Stimulated activated naive CD8-positive, alpha-beta T cell treated with anti-CD3 and anti-CD28 coated beads, Interleukin-15, amount 100 ng/mL, for 72 hours (primary cell): ENCODE measurements at places on chromosomes 3 and 15.
A peak's percentile ranks its signal among the peaks of the same experiment; 100 is the strongest.

DNA sequence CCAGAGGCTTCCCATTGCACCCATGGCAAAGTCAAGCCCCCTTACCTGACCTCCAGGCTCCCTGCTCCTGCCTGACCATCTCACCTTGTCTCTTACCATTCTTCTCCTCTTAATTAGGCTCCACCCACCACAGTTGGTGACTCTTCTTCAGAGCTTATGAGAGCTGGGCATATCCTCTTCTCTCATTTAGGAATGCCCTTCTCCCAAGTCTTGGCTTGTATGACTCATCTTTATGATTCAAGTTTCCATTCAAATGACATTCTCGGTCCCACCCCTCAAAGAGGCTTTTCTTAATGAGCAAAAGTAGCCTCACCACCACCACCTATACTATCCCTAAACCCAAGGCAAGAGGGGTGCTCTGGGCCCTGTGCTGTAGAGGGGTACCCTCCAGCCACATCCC lies 55.3 kb upstream of the NUDT16 start:
- DNase-seq = no peak

- DNase-seq = no peak
Measured at GRCh38 chr3:178155521-178155920, 380.7 kb upstream of the KCNMB2 start.

- DNase-seq = no peak
Measured at GRCh38 chr3:61221759-61222362, 29.4 kb downstream of the FHIT start.

DNA sequence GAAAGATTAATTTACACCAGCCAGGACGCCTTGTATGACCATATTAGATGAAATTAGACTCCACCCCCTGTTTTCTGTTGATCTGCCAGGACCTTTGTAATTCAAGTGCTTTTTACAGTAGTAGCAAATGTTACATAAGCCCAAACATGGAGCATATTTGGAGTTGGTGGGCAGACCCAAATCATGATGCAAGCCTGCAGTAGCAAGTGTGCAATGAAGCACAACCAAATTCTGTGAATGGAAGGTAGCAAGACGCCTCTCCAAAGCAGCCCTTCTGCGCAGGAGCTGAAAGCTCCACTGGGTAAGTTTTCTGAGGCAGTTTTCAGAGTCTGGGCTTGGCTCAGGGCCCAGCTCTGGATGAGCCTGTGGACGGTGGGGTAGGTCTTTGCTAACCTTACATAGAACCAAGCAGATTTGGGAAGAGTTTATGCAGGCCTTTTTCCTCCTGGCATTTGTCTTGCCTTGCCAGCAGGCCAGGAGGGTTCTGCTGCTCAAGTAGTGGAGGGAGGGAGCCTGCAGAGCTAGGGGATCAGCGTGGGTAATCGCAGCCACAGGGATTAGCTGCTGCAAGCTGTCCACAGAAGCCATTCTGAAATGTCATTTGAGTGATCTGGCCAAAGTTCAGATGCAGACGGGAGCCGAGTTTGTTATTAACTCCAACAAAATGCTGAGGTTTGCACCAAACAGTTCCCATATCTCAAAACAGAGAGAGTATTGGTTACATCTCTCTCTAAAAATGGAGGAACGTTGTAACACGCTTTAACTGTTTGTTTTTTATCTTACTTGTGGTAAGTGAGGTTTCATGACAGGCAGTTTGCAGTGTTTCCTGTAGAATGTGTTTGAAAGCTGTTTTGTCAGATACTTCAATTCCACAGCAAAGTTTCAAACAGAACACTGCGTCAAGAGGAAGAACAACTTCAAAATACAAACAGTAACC lies 55.4 kb downstream of the PSMD6 start:
- peak; percentile 52 for DNase-seq

GRCh38 chr3:81580355-81580754 lies 181.1 kb downstream of the GBE1 start:
- DNase-seq = no peak

GRCh38 chr15:69743091-69743490 lies 290.5 kb downstream of the RPLP1 start:
- no peak for DNase-seq

DNA sequence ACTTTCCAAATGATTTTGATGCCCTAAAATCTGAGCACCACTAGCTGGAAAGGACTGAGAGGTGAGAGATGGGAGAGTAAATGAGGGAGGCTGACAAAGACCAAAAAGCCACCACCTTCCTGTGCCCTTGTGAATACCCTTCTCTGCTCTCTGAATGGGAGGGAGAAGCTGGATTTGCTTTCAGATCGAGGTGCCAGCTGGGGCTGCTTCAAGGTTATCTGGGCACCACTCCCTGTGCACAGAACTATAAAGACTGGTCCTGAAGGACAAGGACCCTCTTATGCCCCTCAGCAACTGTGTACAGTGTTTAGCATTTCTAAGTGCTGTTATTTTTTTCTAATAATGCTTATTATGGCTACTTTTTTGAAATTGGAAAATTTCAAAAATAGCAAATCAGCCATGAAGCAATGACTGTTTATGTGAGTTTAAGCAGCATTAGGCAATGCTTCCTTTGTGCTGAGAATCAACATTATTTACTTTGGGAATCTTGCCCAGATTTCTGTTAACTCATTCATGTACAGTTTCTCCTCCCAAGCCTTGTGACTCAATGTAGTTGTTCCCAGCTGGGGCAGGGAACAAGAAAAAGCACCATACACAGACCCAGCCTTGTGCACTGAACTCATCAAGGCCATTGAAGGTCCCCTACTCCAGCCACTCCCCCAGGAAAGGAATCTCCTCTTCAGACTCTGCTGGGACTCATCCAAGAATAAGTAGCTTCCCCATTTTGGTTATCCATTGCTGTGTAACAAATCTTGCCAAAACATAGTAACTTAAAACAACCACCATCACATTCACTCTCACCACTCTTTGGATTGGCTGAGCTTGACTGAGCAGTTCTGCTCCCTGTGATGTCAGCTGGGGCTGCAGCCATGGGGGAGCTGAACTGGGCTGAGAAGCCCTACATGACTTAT lies 37.3 kb upstream of the CDV3 start:
- no peak for DNase-seq

DNA sequence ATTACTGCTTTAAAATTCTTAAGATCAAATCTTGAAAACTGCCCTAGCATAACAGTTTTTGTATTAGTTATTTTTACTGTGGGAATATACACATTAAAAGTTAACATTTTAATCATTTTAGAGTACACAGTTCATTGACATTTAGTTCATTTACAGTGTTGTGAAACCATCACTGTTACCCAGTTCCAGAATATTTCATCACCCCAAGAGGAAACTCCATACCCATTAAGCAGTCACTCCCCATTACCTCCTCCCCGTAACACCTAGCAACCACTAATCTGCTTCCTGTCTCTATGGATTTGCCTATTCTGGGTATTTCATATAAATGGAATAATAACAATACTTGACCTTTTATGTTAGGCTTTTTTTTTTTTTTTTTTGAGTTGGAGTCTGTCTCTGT lies 164.1 kb upstream of the LRRFIP2 start:
- DNase-seq = no peak
